Hair follicular keratinocyte (primary cell): ENCODE measurements at places on chromosomes 16 and 17. TPM values are rescaled to one million over a fixed set of nuclear protein-coding genes. Genes with fewer than 3 reads are reported as not detected.

The NTN3 gene
- total RNA-seq: not detected in 2 replicates

The NPIPB2 gene
- total RNA-seq: 3.2 and 6.6 TPM in 2 replicates

The SLC6A2 gene
- total RNA-seq: 0.04 and 0.08 TPM in 2 replicates

The METTL26 gene
- 161 and 174 TPM in 2 replicates for total RNA-seq

The GAS2L2 gene
- total RNA-seq: not detected in 2 replicates

The RGS9 gene
- total RNA-seq: 0.86 and 2.0 TPM in 2 replicates

The CTRB1 gene
- not detected in 2 replicates for total RNA-seq

The KRTAP16-1 gene
- not detected in 2 replicates for total RNA-seq

The PABPN1L gene
- total RNA-seq: not detected in 2 replicates

The POLR3E gene
- total RNA-seq: 34.2 and 44.7 TPM in 2 replicates

The PRKCB gene
- not detected in 2 replicates for total RNA-seq

The GNAO1 gene
- under 0.01 TPM in 1 of 2 replicates, not detected in the other for total RNA-seq

The KRTAP4-9 gene
- total RNA-seq: not detected in 2 replicates

The BEAN1 gene
- 0.04 and 0.16 TPM in 2 replicates for total RNA-seq

The SOX8 gene
- total RNA-seq: not detected in 2 replicates

The VTN gene
- total RNA-seq: not detected in 2 replicates

The MYL11 gene
- total RNA-seq: not detected in 2 replicates

The NCBP3 gene
- 9.0 and 11.4 TPM in 2 replicates for total RNA-seq

The NHERF2 gene
- total RNA-seq: 7.6 and 7.9 TPM in 2 replicates

The CSF3 gene
- total RNA-seq: 17.7 and 89.3 TPM in 2 replicates

The C16orf92 gene
- total RNA-seq: not detected in 2 replicates

The ESRP2 gene
- 15.7 and 24.9 TPM in 2 replicates for total RNA-seq

The RASD1 gene
- total RNA-seq: 0.16 TPM in 1 of 2 replicates, not detected in the other
